Naive thymus-derived CD8-positive, alpha-beta T cell (primary cell): ENCODE measurements at places on chromosomes 1 and 21.

- no peak overlapping the region for H3K27ac ChIP-seq
- H3K4me3 ChIP-seq = no peak overlapping the region
- peaks cover 9% of the 10 kb centered on the region for H3K36me3 ChIP-seq
- H3K27me3 ChIP-seq = no peaks in the 10 kb centered on the region
These were observed 199.6 kb downstream of the LTN1 start for GRCh38 chr21:28793043-28793442.

GRCh38 chr1:60872426-60873054 is 209.8 kb upstream of the NFIA start:
- no peaks in the 10 kb centered on the region for H3K27me3 ChIP-seq
- H3K36me3 ChIP-seq = no peaks in the 10 kb centered on the region
- DNase-seq = no peak
- no peak overlapping the region for H3K27ac ChIP-seq
- H3K4me3 ChIP-seq = no peak overlapping the region
- no peaks in the 10 kb centered on the region for H3K4me1 ChIP-seq

DNA sequence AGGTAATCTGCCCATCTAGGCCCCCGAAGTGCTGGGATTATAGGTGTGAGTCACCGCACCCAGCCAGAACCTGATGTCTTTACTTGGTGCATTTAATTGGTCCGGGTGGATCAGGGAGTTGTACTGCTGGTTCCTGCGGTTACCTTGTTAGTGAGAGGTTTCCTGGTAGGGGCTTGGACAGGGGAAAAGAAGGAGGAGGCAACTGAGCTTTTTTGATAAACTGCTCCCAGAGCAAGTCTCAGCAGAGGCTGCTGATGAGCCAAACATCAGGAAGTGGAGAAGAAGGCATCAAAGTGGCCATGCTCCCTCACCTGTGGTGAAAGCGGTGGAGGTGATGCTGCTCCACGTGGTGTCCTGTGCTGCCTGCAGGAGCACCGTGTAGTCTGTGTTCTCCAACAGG is 161.5 kb upstream of the KIAA0040 start:
- no peaks in the 10 kb centered on the region for H3K4me1 ChIP-seq
- H3K27ac ChIP-seq = no peak overlapping the region
- H3K27me3 ChIP-seq = peaks cover 19% of the 10 kb centered on the region
- H3K4me3 ChIP-seq = no peak overlapping the region
- no peak for DNase-seq

GRCh38 chr1:92399076-92399475 is 87.6 kb downstream of the GFI1 start:
- H3K27me3 ChIP-seq = no peaks in the 10 kb centered on the region
- no peak overlapping the region for H3K27ac ChIP-seq
- H3K36me3 ChIP-seq = no peaks in the 10 kb centered on the region
- H3K4me3 ChIP-seq = no peak overlapping the region

DNA sequence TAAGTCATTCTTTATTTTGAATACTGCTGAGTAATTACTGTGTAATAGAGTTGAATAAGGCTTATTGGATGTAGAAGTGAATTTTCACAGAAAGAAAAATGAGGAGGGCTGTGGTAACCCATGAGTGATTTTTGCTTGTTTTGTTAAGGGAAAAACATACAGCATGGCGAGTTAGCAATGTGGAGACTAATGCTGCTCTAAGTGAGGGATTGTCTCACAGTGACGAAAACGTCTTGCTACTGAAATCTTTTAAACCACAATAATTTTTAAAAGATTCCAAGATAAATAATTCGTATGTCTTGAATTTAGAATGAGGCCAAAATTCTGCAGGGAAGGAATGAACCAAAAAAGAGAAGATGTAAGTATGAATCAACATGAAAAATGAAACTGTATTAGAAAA is 16.2 kb upstream of the PLA2G4A start:
- peaks cover 3% of the 10 kb centered on the region for H3K27me3 ChIP-seq
- H3K4me1 ChIP-seq = no peaks in the 10 kb centered on the region
- no peak for DNase-seq
- H3K36me3 ChIP-seq = no peaks in the 10 kb centered on the region
- H3K27ac ChIP-seq = no peak overlapping the region

- DNase-seq = no peak
- peaks cover 47% of the 10 kb centered on the region for H3K27me3 ChIP-seq
- H3K4me1 ChIP-seq = peaks cover 29% of the 10 kb centered on the region
- no peaks in the 10 kb centered on the region for H3K36me3 ChIP-seq
- H3K4me3 ChIP-seq = no peak overlapping the region
These were observed 5.2 kb downstream of the OLIG1 start for GRCh38 chr21:33075128-33075527.

GRCh38 chr1:150971583-150972416 is 2.8 kb downstream of the CERS2 start:
- H3K4me3 ChIP-seq = peak overlapping the region; percentile 88
- peak overlapping the region; percentile 95 for H3K27ac ChIP-seq
- no peak for DNase-seq

GRCh38 chr1:185343306-185343705 is 26.3 kb upstream of the IVNS1ABP start:
- H3K4me3 ChIP-seq = no peak overlapping the region
- H3K4me1 ChIP-seq = peaks cover 40% of the 10 kb centered on the region
- no peaks in the 10 kb centered on the region for H3K27me3 ChIP-seq
- no peak overlapping the region for H3K27ac ChIP-seq
- no peak for DNase-seq

DNA sequence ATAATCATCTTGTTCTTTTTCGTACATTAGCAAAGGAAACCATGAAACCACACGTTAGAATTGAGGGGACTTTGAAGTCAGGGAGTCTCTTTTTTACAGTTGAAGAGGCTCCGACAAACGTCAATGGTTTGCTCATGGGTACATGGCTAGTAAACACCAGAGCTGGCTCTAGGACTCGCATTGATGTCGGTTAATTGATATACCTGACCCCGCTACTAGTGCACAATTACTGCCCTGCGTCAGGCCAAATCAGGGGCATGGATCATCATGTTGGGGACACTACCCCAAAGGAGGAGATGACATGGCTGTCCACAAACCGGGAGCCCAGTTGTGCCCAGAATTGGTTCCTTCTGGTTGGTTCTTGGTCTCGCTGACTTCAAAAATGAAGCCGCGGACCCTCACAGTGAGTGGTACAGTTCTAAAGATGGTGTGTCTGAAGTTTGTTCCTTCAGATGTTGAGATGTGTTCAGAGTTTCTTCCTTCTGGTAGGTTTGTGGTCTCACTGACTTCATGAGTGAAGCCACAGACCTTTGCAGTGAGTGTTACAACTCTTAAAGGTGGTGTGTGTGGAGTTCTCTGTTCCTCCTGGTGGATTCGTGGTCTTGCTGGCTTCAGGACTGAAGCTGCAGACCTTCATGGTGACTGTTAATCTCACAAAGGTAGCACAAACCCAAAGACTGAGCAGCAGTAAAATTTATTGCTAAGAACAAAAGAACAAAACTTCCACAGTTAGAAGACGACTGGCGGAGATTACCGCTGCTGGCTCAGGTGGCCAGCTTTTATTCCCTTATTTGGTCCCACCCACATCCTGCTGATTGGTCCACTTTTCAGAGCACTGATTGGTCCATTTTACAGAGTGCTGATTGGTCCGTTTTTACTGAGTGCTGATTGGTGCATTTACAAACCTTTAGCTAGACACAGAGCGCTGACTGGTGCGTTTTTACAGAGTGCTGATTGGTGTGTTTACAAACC is 126.9 kb upstream of the ERRFI1 start:
- H3K4me3 ChIP-seq = peak overlapping the region; percentile 74
- peaks cover 60% of the 10 kb centered on the region for H3K4me1 ChIP-seq
- peak; percentile 22 for DNase-seq
- H3K27ac ChIP-seq = peak overlapping the region; percentile 99
- H3K27me3 ChIP-seq = peaks cover 5% of the 10 kb centered on the region

- no peaks in the 10 kb centered on the region for H3K4me1 ChIP-seq
- no peak for DNase-seq
- H3K27ac ChIP-seq = no peak overlapping the region
- no peaks in the 10 kb centered on the region for H3K27me3 ChIP-seq
These were observed 281.8 kb downstream of the BARHL2 start for GRCh38 chr1:90435351-90435750.

GRCh38 chr1:78716186-78716585 is 66.6 kb downstream of the IFI44 start:
- H3K4me3 ChIP-seq = no peak overlapping the region
- no peak for DNase-seq
- H3K36me3 ChIP-seq = no peaks in the 10 kb centered on the region

GRCh38 chr1:67347688-67348472 is 40.2 kb downstream of the IL12RB2 start:
- H3K27ac ChIP-seq = no peak overlapping the region
- H3K4me3 ChIP-seq = no peak overlapping the region
- H3K27me3 ChIP-seq = peaks cover 2% of the 10 kb centered on the region
- DNase-seq = no peak

DNA sequence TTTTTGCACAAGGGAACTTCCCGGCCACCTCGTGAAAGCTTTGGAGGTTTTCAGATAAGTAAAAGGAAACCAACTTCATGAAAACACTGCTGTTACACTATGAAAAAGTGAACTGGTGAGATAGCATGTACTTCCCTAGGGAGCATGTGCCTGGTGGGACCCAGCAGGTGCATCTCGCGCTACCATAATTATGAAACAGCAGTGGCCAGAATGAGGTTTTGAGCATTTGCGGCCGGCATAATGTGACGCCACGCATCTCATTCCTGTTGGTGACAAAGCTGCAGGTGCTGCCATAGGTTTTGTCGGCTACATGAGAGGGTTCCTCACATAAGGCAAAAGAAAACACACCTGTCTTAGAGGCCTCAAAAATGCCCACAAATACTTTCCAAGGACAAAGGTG is 1.7 kb downstream of the KRTAP10-3 start:
- no peak overlapping the region for H3K27ac ChIP-seq
- no peak for DNase-seq
- H3K36me3 ChIP-seq = peaks cover 24% of the 10 kb centered on the region

GRCh38 chr1:30808067-30808662 is 50.6 kb upstream of the LAPTM5 start:
- no peaks in the 10 kb centered on the region for H3K36me3 ChIP-seq
- H3K4me1 ChIP-seq = peaks cover 2% of the 10 kb centered on the region
- no peak for DNase-seq
- peaks cover 61% of the 10 kb centered on the region for H3K27me3 ChIP-seq
- H3K27ac ChIP-seq = no peak overlapping the region
- no peak overlapping the region for H3K4me3 ChIP-seq

- no peaks in the 10 kb centered on the region for H3K4me1 ChIP-seq
- H3K27me3 ChIP-seq = no peaks in the 10 kb centered on the region
- no peaks in the 10 kb centered on the region for H3K36me3 ChIP-seq
- H3K27ac ChIP-seq = no peak overlapping the region
- H3K4me3 ChIP-seq = no peak overlapping the region
- no peak for DNase-seq
These were observed 213.9 kb upstream of the LYPLAL1 start for GRCh38 chr1:218959784-218960183.

GRCh38 chr1:28437264-28437923 is 67.9 kb downstream of the PHACTR4 start:
- peaks cover 11% of the 10 kb centered on the region for H3K36me3 ChIP-seq
- no peak for DNase-seq
- no peaks in the 10 kb centered on the region for H3K27me3 ChIP-seq

DNA sequence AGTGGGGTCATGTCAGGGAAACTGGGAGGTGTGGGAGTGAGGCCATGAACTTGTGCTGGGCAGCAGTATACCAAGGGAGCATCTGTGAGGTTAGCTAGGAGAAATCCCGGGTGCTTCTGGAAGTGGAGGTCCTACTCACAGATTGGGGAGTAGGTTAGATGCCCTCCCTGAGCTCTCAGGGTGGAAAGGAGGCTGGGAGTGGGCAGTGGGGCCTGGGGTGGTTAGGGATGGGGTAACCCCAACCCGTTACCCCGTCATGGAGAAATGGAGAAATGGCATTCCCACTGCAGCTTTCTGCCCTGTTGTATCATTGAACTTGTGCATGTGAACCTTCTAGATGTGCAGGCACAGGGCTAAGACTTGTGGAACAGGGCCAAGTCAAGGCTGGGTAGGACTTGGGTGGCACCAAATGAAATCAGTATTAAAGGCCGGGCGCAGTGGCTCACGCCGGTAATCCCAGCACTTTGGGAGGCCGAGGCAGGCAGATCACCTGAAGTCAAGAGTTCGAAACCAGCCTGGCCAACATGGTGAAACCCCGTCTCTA is 27.2 kb downstream of the EXOC8 start:
- no peak overlapping the region for H3K4me3 ChIP-seq
- no peak overlapping the region for H3K27ac ChIP-seq
- no peak for DNase-seq
- H3K36me3 ChIP-seq = no peaks in the 10 kb centered on the region

GRCh38 chr21:23837564-23837963 is 1769.7 kb downstream of the MRPL39 start:
- H3K27ac ChIP-seq = no peak overlapping the region
- H3K27me3 ChIP-seq = peaks cover 2% of the 10 kb centered on the region
- DNase-seq = no peak
- H3K4me1 ChIP-seq = peaks cover 2% of the 10 kb centered on the region
- no peak overlapping the region for H3K4me3 ChIP-seq

GRCh38 chr1:169989246-169989645 is 85.2 kb downstream of the KIFAP3 start:
- H3K27me3 ChIP-seq = no peaks in the 10 kb centered on the region
- no peak overlapping the region for H3K27ac ChIP-seq
- no peaks in the 10 kb centered on the region for H3K4me1 ChIP-seq
- H3K36me3 ChIP-seq = peaks cover 22% of the 10 kb centered on the region

DNA sequence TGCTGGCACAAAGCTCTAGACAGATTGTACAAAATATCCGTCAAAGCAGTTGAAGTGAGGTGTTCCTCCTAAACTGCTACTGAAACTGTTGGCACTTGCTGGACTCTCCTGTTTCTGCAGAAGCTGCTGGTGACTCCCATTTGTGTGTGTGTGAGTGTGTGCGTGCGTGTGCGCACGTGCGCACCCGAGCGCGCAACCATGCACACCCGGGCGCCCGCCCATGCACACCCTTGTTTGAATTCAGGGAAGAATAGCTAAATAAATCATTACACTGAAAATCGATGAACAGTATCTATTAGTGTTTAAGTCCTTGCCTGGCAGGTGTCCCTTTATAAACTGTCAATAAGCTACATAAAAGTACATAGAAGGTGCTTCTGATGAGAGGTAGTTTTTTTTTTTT is 156.4 kb upstream of the B3GALT2 start:
- no peaks in the 10 kb centered on the region for H3K36me3 ChIP-seq
- DNase-seq = no peak
- H3K27ac ChIP-seq = no peak overlapping the region

DNA sequence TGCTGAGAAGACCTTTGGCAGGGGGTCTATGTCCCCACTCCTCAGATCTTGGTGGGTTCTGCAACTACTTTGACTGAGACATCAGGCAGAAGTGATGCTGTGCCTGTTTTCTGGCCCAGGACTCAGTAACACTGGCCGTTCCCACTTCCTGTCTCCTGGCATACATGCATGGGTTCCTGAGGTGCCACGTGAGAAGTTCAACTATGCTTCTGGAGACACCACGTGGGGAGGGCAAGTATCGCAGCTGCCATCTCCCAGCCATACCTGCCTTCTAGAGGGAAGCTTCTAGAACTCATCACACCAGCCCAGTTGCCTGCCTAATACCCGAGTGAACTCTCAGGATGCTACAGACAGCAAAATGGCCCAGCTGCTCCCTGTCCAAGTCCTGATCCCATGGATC is 65.8 kb downstream of the TRABD2B start:
- H3K4me3 ChIP-seq = no peak overlapping the region
- no peaks in the 10 kb centered on the region for H3K36me3 ChIP-seq
- peaks cover 10% of the 10 kb centered on the region for H3K27me3 ChIP-seq
- H3K27ac ChIP-seq = no peak overlapping the region
- H3K4me1 ChIP-seq = peaks cover 4% of the 10 kb centered on the region

GRCh38 chr1:162375463-162375862 is 1.2 kb downstream of the SPATA46 start:
- no peak overlapping the region for H3K27ac ChIP-seq
